GM20000 (cell line): ENCODE measurements at places on chromosomes 7 and 10.

DNA sequence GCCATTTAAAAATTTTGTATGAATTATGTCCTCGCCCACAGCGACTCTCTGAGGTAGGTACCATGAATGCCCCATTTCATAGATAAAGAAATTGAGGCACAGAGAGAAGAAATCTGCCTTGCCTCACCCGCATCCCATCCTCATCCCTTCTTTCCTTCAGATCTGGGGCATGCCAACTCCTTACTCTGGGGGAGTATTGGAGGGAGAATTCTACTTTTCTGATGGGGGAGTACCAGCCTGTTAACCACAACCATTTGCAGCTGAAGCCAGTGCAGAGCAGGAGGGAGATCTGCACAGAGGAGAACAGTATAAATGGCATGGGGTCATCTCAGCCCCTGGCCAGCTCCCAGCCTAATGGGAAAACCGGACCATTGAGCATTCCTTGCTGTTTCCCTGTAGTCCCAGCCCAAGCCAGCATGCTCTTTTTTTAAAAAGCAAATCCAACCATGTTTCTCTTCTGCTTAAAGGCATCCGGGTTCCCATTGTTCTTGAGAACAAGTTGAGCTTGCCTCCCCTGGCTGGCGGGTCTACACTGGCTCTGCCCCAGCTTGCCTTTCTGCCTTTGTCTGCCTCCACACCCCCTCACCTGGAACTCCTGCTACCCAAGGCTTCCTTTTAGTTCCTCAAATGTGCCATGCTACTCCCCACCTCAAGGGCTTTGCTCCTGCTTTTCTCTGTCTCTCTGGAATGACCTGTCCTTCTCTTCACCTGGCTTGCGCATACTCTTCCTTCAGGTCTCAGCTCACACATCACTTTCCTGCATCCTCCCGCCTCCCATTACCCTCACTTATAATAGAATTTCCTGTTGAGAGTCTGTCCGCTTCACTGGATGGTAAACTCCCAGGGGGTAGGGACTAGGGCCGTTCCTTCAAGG is 8.8 kb upstream of the ZNF503 start:
- DNase-seq: no peak

GRCh38 chr10:43892062-43892770 is 243.5 kb upstream of the ZNF32 start:
- DNase-seq: no peak

- DNase-seq: no peak
These were observed 36.2 kb downstream of the NAMPT start for GRCh38 chr7:106248600-106248999.

GRCh38 chr7:16465469-16466361 is at the start of gene SOSTDC1:
SOSTDC1 (minus strand) TSS chr7:16465738; CDS start chr7:16465668, 70 bp downstream.
- no peak for DNase-seq

DNA sequence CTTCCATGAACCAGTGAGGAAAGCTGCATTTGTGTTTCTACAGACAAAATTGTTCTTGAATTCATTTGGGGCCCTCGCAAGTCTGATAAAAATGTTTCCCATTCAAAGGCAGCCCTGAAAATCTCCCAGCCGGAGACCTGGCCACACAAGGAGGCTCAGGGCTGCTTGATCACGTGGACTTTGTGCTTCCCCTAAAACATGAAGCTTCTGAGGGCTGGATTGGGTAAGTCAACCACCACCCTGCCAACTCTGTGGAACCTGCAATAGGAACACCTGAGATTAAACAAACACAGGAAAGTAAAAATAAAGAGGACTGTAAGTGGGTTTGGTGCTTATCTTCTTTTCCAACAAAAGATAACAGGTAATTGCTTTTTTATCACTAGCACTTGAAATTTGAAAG is 133.8 kb downstream of the C10orf90 start:
- no peak for DNase-seq

DNA sequence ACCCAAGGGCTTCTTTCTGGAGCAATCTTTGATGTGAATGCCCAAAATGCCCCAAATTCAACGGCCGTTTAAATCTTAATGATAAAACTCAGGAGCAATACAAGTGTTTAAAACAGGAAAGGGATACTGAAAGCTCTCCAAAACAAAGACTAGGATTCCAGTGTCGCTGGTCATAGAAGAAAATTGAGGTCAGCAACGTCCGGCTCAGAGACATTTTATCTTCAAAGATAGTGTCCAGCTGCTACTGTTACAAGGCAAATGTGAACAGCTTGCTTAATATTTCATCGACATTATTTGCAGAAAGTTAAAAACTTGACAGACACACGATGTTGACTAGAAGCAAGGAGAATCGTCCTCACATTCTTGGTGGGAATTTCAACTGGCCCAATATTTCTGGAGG is 15.4 kb upstream of the CTBP2 start:
- DNase-seq: no peak

GRCh38 chr7:142414135-142414534 is 156.3 kb upstream of the PRSS58 start:
- DNase-seq: no peak

GRCh38 chr10:124768791-124769190 is 22.9 kb downstream of the EEF1AKMT2 start:
- DNase-seq: no peak

GRCh38 chr7:22823142-22823497 is 471 bp upstream of the TOMM7 start:
- no peak for DNase-seq
